ENCODE measurements at places on chromosomes 5 and 9.

GRCh38 chr5:168645195-168645594 is 66.0 kb upstream of the PANK3 start:
- DNase-seq, result no peak

DNA sequence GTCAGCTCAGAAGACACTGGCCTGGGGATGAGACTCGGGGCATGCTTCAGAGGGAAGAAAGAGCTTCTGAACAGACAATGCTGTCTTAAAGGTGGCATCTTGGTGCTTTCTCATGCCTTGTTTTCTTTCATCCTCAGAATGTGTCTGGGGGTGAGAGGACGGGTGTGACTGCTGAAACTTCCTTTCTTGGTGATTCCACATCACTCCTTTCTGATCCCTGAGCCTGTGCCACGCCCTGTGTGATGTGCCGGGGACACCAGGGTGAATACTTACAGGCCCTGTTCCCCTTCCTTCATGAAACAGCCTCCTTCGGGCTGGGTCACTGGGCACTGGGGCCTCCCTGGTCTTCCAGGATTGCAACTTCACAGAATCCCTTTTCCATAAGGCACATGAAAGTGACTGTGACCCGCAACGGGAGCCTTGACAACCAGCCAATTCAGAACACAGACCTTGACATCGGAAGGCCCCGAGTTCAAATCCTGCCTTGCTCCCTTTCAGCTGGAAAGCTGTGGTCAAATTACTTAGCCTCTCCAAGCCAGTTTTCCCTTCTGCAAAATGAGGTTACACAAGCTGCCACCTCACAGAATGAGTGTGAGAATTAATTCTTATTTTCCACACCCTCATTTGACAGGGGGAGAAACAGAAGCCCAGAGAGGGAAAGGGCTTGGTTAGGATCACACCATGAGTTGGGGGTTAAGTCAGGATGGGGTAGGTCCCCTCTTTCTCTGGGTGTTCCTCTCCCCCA is 44.1 kb upstream of the IL17B start:
- no peak for DNase-seq

DNA sequence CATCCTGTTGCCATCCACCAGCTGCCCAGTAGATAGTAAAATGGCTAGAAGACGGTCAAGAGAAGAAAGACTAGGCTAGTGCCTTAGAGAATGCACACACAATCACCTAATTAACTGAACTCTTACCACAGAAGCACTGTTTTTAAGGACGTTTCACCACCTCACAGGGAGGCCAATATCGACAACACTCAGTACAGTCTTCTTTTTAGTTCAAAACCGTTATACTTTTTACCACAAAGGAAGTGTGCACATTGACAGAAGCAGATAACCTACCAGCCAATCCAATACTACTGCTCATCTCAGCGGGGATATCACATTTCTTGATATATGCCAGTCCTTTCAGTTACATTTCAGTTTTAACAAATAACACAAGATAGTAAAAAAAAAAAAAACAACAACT is 122.3 kb downstream of the GNAQ start:
- no peak for DNase-seq

DNA sequence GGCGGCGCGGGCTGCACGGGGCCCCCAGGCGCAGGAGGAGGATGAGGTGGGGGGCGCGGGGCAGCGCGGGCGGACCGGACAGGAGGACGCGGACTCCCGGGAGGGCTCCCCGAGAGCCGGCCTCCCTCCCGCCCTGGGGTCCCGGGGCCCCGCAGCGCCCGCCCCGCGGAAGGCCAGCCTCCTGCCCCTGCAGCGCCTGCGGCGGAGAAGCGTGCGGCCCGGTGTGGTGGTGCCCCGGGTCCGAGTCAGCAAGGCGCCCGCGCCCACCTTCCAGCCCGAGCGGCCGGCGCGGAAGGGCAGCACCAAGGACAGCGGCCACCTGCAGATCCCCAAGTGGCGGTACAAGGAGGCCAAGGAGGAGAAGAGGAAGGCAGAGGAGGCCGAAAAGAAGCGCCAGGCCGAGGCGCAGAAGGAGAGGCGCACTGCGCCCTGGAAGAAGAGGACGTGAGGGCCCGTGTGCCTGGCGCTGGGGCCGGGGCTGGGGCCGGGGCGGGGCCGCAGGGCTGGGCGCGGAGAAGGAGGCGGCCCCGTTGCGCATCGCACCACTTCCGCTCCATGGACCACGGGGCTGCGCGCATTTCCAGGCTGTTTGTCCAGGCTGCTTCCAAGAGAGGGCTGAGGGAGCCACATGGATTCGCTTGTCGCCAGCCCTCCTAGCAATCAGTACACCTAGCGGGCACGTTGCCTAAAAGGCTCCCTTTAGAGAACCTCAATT is 86.0 kb downstream of the ANKRD33B start:
- no peak for DNase-seq

- DNase-seq, result no peak
These were observed 123.4 kb downstream of the NXNL2 start for GRCh38 chr9:88658311-88658822.

DNA sequence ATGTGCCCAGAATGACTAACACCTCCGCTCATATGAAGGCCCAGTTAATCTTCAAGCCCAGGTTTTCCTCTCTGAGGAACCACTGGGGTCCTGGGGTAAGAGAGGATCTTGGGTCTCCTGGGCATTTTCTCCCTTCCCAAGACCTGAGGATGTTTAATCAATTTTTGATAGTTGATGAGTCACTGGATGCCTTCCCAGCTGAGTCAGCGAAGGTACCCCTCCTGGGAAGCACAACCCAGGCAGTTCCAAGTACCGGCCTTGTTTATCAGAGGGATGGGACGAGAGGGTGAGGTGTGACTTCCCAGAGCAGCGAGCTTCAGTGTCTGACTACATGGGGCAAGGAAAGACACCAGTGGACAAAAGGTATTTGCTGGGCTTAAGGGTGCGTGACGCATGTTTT is 119.6 kb upstream of the IL12B start:
- no peak for DNase-seq

DNA sequence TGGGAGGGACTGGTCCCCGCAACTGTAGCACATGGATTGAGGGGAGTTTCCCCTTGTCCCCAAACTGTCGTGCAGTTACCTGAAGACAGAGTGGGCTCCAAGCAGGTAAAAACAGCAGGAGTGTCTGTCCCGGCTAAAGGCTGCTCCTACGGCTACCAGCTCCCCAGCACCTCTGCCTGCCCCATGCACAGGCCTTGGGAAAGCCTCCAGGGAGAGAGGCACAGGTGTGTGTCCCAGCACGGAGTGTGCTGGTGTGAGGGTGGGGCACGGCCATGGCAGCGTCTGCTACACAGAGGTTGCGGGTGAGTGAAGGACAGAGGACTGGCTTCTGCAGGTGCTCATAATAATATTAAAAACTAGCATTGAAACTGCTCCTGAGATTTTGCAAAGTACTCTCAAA is 30.4 kb downstream of the STC2 start:
- no peak for DNase-seq

DNA sequence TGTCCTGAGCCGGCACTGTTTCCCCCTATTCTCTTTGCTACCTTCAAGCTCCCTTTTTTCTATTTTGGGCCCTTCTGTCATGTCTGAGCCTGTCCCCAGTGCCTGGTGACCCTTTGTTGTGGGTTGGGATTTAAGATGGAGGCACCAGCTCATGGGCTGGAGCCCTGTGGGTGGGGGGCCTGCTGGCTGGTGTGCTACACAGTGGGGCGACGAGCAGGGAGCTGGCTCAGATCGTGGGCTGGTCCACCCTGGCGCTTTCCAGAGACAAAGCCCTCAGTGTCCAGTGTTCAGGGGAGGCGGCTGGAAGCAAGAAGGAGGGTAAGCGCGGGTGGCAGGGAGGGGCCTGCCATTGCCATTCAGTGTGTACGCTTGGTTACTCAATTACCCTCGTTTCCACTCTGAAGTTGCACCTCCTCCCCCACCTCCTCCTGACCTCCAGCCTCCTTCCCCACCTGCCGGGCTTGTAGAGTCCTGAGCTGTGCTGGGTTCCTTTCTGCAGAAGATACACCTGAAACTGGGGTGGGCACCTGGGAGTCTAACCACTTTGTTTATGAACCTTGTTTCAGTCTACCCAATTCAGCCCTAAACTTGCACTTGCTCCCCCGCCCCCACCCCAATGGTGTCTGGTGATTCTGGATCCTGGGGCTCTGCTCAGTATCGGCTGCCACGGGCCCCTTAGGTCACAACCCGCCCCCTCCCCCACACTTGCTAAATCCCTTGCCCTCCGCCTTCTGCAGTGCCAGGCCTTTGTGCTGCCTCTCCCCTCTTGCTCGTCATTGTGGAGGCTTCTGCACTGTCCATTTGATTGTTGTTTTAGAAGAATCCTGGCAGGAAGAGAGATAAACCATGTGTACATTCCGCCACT is 49.9 kb downstream of the MVB12B start:
- DNase-seq, result no peak

Measured in activated naive CD4-positive, alpha-beta T cell (primary cell).